ENCODE measurements at places on chromosomes 12 and 14.

DNA sequence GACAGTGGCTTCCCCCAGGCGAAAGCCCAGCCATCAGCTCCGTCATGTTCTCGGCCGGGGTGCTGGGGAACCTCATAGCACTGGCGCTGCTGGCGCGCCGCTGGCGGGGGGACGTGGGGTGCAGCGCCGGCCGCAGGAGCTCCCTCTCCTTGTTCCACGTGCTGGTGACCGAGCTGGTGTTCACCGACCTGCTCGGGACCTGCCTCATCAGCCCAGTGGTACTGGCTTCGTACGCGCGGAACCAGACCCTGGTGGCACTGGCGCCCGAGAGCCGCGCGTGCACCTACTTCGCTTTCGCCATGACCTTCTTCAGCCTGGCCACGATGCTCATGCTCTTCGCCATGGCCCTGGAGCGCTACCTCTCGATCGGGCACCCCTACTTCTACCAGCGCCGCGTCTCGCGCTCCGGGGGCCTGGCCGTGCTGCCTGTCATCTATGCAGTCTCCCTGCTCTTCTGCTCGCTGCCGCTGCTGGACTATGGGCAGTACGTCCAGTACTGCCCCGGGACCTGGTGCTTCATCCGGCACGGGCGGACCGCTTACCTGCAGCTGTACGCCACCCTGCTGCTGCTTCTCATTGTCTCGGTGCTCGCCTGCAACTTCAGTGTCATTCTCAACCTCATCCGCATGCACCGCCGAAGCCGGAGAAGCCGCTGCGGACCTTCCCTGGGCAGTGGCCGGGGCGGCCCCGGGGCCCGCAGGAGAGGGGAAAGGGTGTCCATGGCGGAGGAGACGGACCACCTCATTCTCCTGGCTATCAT is 663 bp downstream of the PTGER2 start:
- no peak for DNase-seq

GRCh38 chr14:96826818-96827217 is 29.6 kb downstream of the VRK1 start:
- DNase-seq: no peak

DNA sequence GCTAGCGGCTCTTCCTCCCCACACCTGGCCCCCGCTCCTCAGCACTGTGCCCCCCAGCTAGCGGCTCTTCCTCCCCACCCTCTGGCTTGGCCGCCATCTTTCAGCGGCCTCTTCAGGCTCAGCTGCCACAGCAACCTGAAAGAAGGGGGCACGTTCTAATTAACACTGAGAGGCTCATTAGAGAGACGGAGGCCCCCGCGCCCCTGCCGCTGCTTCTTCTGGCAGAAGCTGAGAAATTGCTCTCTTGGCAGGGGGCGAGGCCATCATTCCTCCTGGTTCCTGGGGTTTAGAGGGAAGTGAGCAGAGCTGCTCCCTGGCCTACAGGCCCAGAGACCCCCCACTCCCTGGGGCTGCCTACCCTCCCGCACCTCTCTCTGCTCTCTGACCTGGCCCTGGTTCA is 64.4 kb downstream of the IQSEC3 start:
- no peak for DNase-seq

DNA sequence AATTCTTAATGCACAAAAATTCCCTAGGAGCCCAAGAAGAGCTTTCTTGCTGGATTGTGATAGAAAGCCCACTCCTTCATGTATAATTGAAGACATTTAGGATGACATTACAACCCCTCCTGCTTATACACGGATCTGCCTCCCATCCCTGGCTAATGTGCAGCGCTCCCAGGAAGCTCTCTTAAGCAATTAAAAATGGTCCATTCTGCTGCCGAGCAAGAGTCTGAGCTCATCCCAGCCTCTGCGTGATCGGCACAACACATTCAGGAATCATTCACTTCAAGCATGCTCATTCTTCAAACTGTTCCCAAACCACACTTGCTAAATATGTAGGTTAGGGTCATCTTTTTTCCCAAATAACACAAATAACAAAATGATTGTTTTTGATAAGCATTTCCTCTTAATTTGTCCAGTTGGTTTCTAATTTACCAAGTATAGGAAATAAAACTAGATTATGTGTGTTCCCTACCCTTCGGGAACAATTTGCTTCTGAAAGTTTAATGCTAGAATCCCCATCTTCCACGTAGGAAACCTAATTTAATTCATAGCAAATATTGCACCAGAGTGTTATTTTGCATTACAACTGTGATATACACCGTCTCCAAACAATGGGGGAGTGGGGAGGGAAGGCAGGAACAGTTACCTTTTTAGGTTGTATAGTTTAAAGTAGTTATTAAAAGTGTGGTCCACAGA is 17.3 kb upstream of the TMEM233 start:
- no peak for DNase-seq

- no peak for DNase-seq
Observed at GRCh38 chr12:6978188-6978587, 7.5 kb downstream of the EMG1 start.

- DNase-seq: no peak
Observed at GRCh38 chr12:116497051-116497591, 62.1 kb upstream of the MAP1LC3B2 start.

DNA sequence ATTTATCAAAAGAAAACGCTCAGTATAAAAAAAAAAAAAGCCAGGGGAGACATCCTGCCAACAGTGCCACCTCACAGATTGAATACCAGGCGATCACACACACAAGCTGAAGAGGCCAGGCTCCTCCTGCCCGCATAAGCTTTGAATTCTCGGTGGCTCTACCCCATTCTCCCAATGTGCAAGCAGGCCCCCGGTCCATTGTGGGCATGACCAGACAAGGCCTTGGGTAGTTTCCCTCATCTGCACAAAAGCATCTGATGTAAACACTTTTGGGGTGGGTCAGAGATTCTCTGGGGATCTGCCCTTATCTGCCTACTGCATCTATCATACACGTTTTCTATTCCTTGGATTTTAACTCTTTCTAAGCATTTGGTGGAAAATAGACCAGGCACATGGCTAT is 16.2 kb downstream of the KLRF2 start:
- DNase-seq: no peak

DNA sequence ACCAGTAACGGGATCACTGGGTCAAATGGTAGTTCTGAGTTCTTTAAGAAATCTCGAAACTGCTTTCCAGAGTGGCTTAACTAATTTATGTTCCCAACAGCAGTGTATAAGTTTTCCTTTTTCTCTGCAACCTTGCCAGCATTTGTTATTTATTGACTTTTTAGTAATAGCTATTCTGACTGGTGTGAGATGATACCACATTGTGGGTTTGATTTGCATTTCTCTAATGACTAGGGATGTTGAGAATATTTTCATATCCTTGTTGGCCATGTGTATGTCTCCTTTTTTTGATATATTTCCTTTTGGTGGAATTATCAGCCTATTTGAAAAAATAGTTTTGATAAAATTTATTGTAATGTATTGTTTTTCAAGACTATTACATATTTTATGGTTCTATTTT is 701.2 kb upstream of the FBXO33 start:
- DNase-seq: no peak

- peak; percentile 48 for DNase-seq
Observed at GRCh38 chr12:120710031-120710804, at the start of gene UNC119B. TSS of gene UNC119B (plus strand) at chr12:120710458. CDS start at chr12:120710475, 17 bp downstream.

GRCh38 chr12:101607894-101608293 is 13.1 kb downstream of the MYBPC1 start:
- no peak for DNase-seq

DNA sequence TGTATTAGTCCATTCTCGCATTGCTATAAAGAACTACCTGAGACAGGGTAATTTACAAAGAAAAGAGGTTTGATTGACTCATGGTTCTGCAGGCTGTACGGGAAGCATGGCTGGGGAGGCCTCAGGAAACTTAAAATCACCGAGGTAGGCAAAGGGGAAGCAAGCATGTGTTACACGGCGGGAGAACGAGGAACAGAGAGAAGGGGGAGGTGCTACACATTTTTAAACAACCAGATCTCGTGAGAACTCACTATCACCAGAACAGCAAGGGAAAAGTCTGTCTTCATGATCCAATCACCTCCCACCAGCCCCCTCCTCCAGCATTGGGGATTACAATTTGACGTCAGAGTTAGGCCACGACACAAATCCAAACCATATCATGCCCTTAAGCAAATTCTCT is 13.3 kb upstream of the MAX start:
- no peak for DNase-seq

DNA sequence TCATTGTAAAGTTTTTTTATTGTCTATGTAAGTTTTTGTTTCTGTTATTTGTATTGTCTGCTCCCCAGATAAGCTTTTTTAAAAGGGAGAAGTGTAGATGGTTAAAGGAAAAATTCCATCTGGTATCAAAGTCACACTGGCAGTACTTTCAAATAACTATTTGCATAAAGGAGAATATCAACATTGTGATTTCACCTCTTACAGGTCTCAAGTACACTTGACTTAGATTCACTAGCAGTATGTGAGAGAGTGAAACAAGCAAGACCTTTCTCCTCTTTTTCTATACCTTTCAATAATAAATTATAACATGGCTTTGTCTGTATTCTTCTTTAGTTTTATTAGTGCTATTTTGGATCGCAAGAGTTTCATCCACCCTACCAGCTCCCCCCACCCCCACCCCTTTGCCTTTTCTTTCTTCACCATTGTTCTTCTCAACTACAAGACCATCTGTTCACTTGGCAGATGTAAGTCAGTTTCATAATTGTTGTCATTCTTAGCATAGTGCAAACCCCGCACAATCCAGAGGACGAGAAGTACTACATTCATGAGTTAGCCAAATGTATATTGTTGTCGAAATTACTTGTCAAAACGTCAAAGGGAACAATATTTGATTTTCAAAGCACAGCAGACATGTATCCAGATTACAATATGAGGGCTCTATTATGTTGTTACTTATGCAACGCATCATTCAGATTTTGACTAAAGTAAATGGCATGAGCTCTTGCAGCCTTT is 602.7 kb upstream of the FLRT2 start:
- DNase-seq: no peak

GRCh38 chr14:30445011-30445793 is 113.8 kb upstream of the G2E3 start:
- no peak for DNase-seq

DNA sequence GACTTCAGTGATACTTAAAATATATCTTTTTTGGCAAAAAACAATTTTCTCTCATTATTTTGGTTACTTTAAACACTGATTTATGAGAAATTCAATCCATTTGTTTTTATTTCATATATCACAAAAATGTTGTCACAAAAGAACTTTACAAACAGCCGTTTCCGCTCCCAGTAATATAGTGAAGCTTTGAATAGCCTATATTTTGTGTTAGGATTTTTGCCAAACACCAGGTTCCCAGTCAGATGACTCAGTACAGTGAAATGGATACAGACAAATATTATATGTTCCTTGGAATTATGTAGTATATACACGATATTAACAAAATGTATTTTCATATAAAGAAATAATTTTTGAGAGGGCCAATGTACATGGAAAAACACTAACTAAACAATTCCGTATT is 411.1 kb downstream of the CCER1 start:
- peak; percentile 6 for DNase-seq

- DNase-seq: no peak
Observed at GRCh38 chr12:108237272-108237671, 101.8 kb downstream of the CMKLR1 start.

DNA sequence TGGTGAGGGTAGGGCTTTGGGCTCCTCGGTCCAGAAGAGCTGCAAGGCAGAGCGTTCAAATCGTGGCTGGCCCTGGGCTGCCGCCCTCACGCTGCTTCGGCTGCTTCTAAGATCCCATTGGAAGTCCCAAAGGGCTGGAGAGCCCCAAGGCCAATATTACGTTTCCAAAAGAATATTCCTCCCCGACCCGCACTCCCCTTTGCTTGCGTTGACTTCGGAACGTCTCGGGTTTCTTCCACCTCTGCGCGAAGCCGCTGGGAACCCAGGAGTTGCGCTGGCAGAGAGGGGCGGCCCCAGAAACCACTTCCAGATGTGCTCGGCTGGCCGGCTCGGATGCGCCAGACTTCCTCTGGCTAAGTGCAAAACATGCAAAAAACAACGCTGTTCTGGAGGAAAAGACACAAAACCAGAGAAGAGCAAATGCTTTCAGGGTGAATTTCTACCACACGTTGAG is at the start of gene GLT8D2:
TSS of gene GLT8D2 (minus strand) at position 285 of the 454 bp plus-strand sequence. CDS start 30,539 bp downstream, outside the sequence.
- DNase-seq: no peak

- no peak for DNase-seq
Observed at GRCh38 chr14:101905614-101906013, 58.8 kb upstream of the DYNC1H1 start.

DNA sequence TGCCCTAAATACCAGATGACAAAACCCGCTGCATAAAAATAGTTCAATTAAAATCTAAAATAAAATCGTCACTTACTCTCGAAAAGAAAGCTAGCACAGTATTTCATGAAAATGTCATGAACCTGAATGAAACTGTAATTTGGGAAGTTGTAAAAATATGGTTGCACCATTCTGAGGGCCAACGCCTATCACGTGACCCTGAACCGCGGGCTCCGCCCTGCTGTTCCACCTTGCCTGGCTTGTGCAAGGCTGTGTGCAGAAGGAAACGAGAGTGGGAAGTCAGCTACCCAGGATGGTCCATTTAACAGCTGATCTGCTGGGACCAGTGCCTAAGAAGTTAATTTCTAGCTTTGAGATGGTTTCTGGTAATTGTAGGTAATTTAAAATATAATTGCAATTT is 91.7 kb upstream of the BMP4 start:
- no peak for DNase-seq

- no peak for DNase-seq
Observed at GRCh38 chr12:41058266-41058665, 129.9 kb upstream of the PDZRN4 start.

- no peak for DNase-seq
Observed at GRCh38 chr12:34358198-34358597, 335.9 kb downstream of the ALG10 start.

DNA sequence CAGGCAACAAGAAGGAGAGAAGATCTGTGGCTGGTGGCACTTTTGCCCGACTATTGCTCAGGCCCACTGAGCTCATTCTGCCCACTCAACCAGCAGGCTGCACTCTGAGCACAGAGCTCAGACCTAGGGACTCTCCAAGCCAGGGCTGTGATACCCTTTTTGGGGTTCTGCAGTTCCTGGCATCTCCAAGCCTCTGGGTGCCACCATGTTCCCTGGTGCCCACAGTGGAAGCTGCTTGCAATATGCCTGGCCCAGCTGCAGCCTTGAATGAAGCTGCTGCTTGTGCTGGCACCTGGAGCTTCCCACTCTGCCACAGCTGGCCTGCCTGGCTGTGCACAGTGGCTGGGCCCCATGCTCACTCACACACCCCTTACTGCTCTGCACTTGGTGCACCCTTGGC is 236.1 kb downstream of the ADGRD1 start:
- DNase-seq: no peak

DNA sequence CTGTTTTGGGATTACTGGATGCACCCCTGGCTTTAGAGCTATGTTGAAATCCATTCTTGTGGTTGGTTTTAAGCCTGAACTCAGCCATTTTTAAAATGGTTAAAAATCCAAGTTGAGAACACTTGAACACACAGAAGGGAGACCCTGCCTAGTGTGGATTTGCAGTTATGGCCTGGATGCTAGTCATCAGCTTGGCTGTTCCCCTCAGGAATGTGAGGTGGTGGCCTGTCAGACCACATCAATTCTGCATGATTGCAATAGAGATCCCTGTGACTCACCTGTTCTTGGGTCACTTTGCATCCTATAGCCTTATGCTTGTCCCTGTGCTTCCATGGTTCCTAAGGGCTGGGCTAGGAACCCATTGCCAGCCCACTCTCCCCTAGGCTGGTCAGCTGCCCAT is 454.1 kb downstream of the ATP23 start:
- DNase-seq: no peak

Data from NCI-H226 (cell line).